ENCODE measurements at places on chromosomes 12 and 14.

DNA sequence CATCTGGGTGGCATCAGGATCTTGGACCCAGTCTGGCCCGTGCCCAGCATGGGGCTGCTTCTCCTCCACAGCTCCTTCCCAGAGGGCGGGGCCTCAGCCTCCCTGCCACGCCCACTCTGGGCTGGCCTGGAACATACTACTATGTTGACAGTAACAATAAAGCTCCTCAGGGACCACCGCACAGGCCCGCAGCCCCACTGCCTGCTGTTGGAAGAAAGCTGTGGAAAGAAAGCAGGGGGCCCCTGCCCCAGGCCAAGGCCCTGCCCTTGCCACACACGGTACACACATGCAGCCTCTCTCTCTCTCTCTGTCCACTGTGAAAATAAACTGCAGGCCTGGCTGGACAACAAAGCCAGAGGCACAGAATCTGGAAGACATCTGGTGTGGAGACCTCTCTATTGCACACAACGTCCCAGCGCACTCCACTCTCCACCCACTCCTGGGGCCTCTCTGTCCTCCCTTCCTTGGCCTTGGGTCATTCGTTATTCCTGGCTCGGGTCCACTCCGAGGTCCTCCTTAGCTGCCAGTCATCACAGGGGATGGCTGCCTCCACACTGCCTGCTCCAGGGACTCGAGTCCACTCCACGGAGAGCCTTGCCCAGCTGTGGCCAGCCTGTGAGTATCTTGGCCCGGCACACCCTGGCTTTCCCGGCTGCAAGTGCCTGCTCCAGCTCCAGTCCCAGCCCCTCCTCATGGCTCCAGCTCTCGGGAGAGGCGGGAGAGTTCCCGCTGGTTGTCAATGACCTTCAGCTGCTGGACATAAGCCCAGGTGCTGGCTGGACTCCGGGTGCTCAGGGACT, 11.8 kb upstream of the ENDOU start:
- DNase-seq: no peak

DNA sequence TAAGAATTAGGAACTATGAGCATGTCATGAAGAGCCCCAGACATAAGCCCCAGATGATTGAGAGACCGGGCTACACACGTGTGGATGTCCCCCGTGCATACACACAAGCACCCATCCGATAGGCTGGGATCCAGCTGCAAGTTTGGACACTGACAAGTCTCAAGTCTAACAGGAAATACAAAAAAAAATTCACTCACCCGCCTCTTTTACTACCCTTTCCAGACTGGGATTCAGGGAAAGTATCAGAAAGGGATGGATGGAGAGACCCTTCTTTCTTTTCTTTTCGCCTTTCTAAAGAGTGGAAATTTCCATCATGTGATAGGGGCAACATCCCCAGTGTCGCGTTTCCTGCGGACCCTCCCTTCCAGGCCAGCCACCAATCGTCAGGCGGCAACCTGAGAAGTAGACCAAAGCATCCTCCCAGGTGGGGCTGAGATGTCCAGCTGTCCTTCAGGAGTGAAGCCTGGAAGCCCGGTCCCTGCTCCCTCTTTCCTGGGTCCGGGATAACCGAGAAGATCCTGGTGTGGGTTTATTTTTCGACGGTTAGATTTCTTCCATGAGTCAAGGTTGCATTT, 6.4 kb upstream of the SLC38A4 start:
- no peak for DNase-seq

- DNase-seq: no peak
Measured at GRCh38 chr12:69112616-69113015, 126.8 kb upstream of the CPSF6 start.

DNA sequence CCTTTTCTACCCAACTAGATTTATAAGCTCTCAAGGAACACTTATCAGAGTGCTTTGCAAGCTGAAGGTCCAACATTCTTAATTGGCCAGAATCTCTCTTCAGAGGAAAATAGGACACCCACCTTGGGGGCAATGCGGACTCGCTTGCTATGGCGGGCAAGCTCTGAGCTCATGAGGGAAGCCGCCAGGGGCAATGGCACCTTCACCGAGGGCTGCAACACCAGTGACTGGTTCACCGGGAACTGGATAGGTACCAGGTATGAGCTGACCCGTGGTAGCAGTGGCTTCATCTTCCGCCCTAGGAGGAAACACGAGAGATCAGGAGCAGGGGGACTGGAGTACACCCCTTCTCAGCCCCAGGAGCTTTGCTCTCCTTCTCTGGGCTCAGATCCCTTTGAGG, 7.4 kb upstream of the TEX52 start:
- DNase-seq: no peak

DNA sequence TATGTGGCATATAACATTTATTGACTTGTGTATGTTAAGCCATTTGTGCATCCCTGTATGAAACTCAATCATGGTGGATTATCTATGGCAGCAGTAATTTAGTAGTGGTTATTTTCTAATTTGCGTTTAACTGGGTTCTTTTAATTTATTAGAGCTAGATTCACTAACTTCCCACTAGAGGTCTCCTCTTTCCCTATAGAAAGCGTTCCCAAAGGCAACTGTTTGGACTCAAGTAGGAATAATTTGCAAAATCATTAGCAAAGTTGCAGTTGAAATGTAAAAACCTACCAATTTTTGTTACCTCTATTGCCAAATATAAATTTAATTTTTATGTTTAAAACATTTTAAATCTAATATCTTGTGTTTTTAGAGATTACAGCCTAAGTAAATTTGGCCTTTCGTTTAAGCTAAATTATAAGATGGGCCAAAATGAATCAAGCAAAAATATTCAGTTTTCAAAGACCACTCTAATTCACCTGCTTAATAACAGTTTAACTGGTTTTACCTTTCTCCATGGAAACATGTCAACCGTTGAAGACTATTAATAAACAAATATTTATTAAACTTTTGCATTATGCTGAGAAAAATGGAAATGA, 6.0 kb downstream of the DMAC2L start:
- DNase-seq: no peak

- no peak for DNase-seq
Measured at GRCh38 chr12:47316609-47317049, 236.9 kb upstream of the AMIGO2 start.

DNA sequence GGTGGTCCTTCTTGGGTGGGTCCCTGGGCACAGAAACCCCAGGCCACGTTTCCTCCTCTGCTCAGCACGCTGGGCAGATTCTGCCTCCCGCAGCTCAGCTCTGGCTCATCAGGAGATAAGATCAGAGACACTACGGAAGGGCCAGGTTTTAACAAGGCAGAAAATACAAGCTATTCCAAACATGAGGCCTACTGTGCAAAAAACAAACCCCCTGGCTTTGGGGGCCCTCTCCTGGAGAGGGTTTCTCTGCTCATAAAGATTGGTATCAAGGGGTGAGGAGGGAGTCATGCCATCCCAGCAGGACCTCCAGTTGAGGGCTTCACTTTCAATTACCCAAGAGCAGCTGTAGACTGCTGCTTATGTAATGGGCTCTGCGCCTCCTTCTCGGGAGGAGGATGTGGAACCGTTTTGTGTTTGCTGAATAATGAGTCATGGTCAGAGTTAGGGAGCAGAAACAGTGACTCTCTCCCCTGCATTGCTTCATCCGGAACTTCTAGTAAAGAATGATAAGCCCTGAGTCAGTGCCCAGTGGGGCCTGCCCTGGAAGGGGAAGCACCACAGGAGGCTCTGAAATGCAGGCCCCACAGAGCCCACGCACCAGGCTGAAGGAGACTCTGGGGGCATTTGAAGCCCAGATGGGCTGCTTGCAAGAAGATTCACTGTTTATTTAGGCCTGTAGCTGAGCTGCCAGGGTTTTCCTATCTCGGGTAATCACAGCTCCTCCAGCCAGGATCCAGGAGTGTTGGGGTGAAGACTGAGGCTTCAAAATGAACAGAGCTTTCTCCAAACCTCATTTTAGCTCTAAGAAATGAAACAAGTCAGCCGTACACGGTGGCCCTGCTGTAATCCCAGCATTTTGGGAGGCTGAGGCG, 79.3 kb downstream of the SSPN start:
- peak; percentile 54 for DNase-seq

DNA sequence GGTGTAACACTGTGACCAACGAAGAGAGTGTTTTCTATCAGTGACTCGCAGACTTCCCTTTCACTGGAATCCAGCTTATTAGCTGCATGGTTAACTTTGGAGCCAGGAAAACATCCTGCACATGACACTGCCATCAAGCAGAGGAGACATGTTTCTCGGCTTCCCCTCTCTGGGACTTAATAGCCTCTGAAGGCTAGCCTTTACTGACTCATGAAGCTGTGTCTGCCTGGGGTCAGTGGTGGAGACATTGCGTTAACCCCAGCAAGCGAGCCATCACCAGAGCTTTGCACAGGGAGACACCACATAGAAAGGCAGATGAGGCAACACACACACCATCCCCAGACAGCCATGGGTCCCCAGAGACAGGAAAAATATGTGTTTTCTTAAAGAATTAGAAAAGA, 126.9 kb upstream of the PRICKLE1 start:
- DNase-seq: no peak

GRCh38 chr12:122452701-122453285, 30.3 kb upstream of the CLIP1 start:
- no peak for DNase-seq

DNA sequence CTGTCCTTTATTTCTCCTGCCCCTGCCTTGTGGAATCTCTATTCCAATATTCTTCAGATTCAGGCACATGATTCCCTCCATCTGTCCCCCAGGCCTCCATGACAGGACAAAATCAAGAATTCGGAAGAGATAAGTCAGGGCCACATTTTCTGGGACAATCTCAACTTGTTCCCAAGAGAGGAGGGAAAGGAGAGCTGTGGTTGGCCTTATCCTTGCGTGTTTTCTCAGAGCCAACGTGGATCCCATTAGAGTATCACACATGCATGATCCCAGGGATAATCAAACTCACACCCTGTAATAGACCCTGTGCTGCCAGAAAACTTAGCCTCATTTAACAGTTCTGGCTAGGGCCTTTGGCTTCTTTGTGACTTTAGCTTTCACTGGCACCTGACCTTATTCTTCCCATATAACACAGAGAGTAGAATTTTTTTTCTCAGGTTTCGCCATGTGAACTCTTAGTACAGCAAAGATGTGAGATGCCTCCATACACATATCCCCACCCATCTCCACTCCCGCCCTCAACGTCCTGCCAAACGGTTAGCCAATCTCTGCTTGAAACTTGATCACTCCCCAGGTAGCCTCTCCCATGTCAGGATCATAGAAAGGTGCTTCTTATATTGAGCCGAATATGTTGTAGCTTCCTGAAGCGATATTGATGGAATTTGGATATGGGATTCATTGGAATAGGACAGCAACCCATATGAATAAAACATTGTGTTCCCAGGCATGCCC, 6.7 kb upstream of the KRT1 start:
- no peak for DNase-seq

- no peak for DNase-seq
Measured at GRCh38 chr14:105064721-105065143, 498 bp downstream of the GPR132 start.

- DNase-seq: no peak
Measured at GRCh38 chr12:69241438-69242092, 2.2 kb downstream of the CPSF6 start.

- no peak for DNase-seq
Measured at GRCh38 chr14:74478996-74479635, 14.0 kb downstream of the NPC2 start.

DNA sequence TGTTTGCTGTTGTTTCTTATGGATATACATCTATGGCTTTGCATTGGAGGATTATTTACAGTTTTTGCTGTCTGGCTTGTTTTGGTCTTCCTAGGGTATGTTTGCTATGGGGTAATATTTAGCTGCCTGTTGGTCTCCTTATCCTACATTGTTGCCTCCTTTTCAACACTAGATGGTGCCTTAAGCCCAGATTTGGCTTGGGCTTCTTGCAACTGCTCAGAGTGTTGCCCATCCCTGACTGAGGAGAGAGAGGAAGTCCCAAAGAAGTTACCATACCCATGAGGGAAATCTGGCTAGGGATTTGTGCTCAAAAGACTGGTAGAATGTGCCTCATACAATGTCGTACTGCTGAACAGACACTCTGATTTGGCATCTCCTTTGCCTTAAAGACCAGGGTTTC, 94.6 kb upstream of the MUCL1 start:
- no peak for DNase-seq

- no peak for DNase-seq
Measured at GRCh38 chr12:42090899-42091298, 53.8 kb downstream of the GXYLT1 start.

GRCh38 chr12:88993651-88994050, 358.6 kb downstream of the DUSP6 start:
- no peak for DNase-seq

DNA sequence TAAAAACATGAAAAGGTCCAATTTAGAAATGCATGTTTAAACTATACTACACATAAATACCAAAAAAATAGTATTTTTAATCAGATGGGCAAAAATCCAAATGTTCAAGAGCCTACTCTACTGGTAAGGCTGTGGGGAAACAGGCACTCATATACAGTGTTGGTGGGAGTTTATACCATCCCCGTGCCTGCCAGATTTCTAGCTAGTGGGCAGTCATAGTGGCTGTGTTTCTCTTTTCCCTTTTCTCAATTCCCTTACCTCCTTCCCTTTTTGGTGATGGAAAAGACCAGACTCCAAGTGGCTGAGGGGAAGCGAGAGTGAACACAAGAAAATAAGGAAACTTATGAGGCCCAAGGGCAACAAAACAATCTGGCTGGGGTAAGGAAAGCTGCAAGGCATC, 14.7 kb downstream of the ZNF641 start:
- no peak for DNase-seq

GRCh38 chr12:77493302-77494168, 337.2 kb upstream of the NAV3 start:
- DNase-seq: peak; percentile 90

DNA sequence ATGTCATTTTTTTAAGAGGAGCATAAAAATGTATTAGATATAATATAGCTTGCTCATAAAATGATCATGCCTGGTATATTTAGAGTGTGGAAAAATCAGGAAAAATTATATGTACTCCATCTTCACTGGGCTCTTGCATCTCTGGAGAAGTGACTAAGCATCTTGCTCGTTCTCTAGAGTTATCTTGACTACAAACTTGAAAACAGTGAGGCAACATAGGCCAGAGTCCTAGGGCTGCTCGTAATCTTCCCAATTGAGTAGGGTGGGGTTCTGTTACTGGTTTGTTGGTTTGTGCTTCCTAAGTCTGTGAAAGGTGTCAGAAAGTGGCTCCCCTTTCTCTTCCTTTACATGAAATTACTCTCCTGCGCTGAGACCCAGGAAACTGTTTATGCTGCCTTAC, 46.2 kb downstream of the AACS start:
- no peak for DNase-seq

- DNase-seq: no peak
Measured at GRCh38 chr12:130719263-130719859, 3.3 kb upstream of the RIMBP2 start.

DNA sequence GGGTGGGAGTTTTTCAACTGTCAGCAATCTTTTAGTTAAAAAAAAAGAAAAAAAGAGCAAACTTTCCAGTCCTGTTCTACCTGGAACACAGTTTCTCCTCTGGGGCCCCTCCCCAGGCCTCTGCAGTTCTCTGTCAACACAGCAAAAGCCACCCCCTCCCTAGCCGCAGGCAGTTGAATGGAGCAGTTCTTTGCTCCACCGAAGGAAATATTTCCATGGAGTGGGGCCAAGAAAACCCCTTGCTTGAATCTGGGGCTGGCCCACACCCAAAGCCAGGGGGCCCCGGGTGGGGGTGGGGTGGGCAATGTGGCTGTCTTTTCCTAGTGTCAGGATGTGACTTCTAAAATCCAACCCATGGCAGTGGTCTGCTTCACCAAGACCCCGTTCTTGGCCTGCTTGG, 5.0 kb upstream of the MEG3 start:
- DNase-seq: no peak

GRCh38 chr14:53180272-53181221, 27.4 kb upstream of the DDHD1 start:
- DNase-seq: no peak

Measured in GOT3 (cell line).